Adipose tissue (tissue), 3 donors: ENCODE measurements at places on chromosomes 2 and 18. TPM values are rescaled to one million over a fixed set of nuclear protein-coding genes. Genes with fewer than 3 reads are reported as not detected.

PHOSPHO2 gene
- polyA plus RNA-seq, result 3.3 TPM

PTH2R gene
- polyA plus RNA-seq, result 0.45 TPM

POTEC gene
- polyA plus RNA-seq, result not detected

ACMSD gene
- polyA plus RNA-seq, result not detected

EFHD1 gene
- 2.6 TPM for polyA plus RNA-seq

PLGLB2 gene
- polyA plus RNA-seq, result 1.9 TPM

CCDC74A gene
- polyA plus RNA-seq, result 1.0 TPM

CIDEA gene
- 125 TPM for polyA plus RNA-seq

SP9 gene
- not detected for polyA plus RNA-seq

PFN4 gene
- 0.31 TPM for polyA plus RNA-seq

CAPN13 gene
- 2.5 TPM for polyA plus RNA-seq

TUBA4B gene
- not detected for polyA plus RNA-seq

CAVIN2 gene
- polyA plus RNA-seq, result 47.9 TPM

PRSS56 gene
- polyA plus RNA-seq, result not detected

CXCR4 gene
- polyA plus RNA-seq, result 7.3 TPM

CD8B2 gene
- 0.06 TPM for polyA plus RNA-seq

SP140 gene
- polyA plus RNA-seq, result 0.48 TPM

ICA1L gene
- polyA plus RNA-seq, result 2.2 TPM

COL6A3 gene
- polyA plus RNA-seq, result 137 TPM

NEU4 gene
- polyA plus RNA-seq, result 0.74 TPM

IL36G gene
- not detected for polyA plus RNA-seq

TSPYL6 gene
- not detected for polyA plus RNA-seq

SDC1 gene
- 6.0 TPM for polyA plus RNA-seq

NEU2 gene
- polyA plus RNA-seq, result not detected

CNRIP1 gene
- polyA plus RNA-seq, result 62.2 TPM

FLACC1 gene
- polyA plus RNA-seq, result 0.67 TPM

CYP27C1 gene
- polyA plus RNA-seq, result 0.67 TPM

VWA3B gene
- polyA plus RNA-seq, result not detected

HOXD3 gene
- polyA plus RNA-seq, result 3.3 TPM

PSMD1 gene
- polyA plus RNA-seq, result 10.2 TPM

NEUROD1 gene
- 4.5 TPM for polyA plus RNA-seq

TSGA10 gene
- 3.4 TPM for polyA plus RNA-seq
